ENCODE measurements at places on chromosomes 5 and 9.
A peak's percentile ranks its signal among the peaks of the same experiment; 100 is the strongest.

DNA sequence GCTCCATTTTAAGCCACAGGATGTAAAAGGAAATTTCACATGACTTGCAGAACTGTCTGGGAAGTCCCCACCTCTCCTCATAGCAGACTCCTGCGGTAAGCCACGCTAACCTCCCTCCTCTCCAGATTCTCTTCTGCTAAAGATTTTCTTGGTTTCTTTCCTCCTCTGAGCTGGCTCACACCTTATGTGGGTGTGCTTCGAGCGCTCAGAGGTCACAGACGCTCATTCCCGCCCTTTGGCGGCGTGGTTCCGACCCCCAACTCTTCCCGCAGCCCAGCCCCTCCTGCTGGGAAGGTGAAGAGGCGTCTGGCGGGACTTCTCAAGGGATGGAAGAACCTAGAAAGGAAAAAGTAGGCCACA lies 32.9 kb upstream of the CDK20 start:
- DNase-seq = no peak

DNA sequence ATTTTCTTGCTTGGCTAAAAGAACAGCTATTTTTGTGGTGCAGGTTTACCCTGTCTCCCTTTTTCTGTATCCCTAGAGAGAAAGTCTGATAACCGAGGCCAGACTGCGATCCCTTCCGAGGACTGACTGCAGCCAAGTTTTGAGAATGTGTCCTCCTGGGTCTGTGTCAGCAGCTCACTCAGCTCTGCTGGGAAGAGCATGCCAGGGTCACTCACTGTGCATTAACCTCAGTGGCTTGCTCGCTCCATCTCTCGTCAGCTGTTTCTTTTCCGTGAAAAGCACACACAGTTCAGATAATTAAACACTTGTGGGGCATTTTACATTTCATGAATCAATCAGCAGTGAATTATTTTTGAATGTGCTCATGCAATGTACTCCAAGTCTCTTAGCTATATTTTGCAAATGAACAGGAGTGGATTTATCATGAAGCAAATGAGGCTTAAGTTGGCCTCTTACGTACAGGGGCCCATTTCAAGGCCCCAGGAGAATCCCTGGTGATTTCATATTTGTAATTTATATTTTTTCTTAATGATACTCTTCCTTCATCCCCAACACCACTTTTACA lies 252.1 kb downstream of the SMARCA2 start:
- no peak for DNase-seq

DNA sequence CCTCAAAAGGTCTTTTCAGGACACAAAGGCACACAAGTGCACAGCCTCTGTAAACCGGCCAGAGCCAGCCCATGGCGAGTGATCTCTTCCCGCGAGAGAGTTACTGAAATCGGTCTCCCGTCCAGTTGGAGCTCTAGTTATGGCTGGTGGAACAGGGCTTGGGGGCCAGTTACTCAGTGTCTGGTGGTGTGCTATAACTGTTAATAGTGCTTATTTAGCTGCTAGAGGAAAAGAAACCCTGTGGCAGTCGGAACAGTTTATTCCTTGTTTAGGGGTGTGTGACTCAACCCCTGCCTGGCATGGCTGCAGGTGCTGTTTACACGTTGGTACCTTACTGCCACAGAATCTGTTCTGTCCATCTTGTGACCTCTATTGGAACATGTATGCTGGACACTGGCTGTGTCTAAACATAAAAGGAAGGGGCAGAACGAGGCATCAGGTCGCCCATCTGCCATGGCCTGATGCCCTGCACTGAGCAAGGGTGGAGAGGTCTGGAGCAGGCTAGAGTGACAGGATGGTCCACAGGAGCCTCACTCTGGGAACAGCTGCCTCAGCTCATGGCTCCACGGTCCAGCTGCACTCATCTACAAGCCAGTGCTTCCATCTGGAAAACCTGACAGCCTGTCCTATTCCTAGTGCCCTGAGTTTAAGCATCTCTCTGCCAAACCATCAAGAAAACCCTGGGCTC lies 49.6 kb upstream of the SIMC1 start:
- no peak for DNase-seq

- DNase-seq = peak; percentile 35
Observed at GRCh38 chr5:169190849-169191248, 110.1 kb downstream of the SLIT3 start.

GRCh38 chr5:122384739-122385235 lies 72.8 kb downstream of the SNCAIP start:
- no peak for DNase-seq

- peak; percentile 6 for DNase-seq
Observed at GRCh38 chr9:100160021-100160420, 61.0 kb downstream of the INVS start.

GRCh38 chr5:1508659-1509290 lies 15.0 kb downstream of the LPCAT1 start:
- DNase-seq = no peak

DNA sequence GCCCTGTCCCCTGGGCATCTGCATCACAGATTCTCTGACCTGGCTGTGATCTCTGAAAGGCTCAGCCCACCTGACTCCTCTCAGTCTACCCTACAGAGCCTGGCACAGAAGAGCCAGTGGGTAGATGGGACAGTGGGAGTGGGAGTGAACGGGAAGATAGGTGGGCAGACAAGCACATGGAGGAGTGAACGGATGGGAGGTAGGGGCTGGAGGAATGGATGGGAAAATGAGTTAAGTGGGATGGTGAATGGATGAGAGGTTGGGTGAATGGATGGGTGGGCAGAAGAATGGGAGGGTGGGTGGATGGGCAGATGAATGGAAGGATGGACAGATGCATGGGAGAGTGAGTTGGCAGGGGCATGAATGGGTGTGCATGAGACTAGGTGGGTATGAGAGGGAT lies 18.8 kb downstream of the STK10 start:
- no peak for DNase-seq

- peak; percentile 53 for DNase-seq
Observed at GRCh38 chr9:105216440-105217178, 27.8 kb upstream of the SLC44A1 start.

DNA sequence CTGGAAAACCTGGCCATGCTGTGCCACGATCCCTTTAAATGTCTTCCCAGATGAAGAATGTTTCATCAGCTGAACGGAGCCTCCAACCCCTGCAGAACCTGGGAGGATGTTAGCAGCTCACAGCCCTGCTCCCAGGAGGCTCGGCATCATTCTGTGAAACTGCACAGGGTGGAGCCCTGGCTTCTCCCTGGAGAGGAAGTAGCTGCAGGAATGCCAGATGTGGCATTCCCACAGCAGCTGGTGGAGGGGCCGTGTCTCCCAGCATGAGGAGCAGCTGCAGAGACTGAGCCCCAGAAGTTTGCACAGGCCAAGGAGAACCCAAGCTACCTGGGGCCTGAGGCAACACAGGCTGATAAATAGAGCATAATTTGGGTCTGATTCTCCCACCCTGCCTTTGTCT lies 165.8 kb upstream of the MAP3K1 start:
- DNase-seq = peak; percentile 75

GRCh38 chr5:110705349-110705748 lies 21.1 kb downstream of the TMEM232 start:
- DNase-seq = no peak

- DNase-seq = peak; percentile 26
Observed at GRCh38 chr9:74742792-74743730, 144.7 kb downstream of the TRPM6 start.

DNA sequence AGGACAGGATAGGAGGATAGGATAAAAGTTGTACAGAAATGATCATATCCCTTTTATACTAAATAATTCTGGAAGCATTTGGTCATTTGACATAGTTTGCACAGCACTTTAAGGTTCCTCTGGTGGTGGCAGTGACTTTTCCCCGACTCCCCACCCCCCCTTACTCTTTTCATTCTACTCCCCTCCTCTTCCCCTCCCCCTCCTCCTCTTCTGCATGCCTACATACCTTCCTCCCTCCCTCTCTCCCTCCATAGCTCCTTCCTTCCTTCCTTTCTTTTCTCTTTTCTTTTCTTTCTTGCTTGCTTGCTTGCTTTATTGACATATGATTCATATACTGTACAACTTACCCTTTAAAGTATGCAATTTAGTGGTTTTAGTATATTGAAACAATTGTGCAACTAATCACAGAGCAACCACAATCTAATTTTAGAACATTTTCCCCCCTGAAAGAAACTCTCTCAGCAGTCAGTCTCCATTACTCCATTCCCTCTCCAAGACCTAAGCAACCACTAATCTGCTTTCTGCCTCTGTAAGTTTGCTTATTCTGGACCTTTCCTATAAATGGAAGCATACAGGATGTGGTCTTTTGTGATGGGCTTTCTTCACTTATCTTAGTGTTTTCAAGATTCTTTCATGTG lies 159.0 kb downstream of the HACD4 start:
- DNase-seq = peak; percentile 95

DNA sequence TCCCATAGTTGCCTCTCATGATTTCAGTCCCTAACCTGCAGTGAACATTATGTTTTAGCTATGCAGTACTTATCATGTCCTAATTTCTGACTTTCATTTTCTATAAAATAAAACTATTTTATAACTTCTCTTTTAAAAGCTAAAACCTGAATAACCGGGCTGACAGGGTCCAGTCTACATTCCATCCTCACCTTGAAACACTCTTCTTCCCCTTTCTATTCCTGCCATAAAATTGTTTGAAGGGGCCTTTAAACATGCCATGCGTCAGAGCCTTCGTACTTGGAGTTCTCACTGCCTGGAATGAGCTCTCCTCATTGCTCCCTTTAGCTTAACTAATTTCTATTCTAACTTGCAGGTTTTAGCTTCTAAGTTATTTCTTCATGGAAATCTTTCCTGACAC lies 143.0 kb upstream of the PRLR start:
- no peak for DNase-seq

GRCh38 chr9:8660383-8660782 lies 860.8 kb upstream of the DMAC1 start:
- DNase-seq = peak; percentile 73

DNA sequence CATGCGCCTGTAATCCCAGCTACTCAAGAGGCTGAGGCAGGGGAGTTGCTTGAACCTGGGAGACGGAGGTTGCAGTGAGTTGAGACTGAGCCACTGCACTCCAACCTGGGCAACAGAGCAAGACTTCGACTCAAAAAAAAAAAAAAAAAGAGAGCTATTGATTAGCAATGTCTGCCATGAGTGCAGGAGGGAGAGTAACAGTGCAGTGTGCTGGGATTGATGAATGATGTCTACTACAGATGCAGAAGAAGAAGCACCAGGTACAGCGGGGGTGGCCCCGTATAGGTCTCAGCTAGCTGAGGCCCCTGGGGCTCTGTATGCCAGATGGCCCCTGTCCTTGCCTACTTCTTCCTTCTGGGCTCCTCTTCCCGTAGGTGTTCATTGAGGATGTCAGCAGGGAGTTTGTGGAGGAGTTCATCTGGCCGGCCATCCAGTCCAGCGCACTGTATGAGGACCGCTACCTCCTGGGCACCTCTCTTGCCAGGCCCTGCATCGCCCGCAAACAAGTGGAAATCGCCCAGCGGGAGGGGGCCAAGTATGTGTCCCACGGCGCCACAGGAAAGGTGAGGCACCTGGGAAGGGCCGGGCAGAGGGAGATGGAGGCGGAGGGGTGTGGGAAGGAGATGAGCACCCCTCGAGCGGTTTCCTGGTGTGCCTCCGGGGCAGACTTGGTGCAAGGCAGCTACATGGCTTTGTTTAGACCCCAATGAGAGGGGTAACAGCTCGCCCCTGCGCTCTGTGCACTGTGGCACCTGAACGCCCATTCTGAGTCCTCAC lies 13.5 kb downstream of the ASS1 start:
- DNase-seq = no peak

DNA sequence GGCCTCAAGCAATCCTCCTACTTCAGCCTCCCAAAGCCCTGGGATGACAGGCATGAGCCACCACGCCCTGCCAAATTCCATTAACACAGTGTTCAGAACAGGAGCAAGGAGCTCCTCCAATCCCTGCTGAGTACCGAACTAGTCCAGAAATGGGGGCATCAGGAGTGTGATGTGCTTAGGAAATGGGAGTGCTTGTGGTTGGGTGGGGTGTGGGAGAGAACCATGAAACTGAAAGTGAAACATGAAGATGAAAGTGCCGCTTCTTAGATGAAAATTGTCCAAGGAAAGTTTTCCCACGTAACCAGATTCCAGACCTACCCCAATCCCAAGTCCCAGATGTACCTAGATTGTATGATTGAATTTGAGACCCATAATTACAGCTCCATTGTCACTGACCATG lies 16.7 kb upstream of the ZNF131 start:
- DNase-seq = no peak

DNA sequence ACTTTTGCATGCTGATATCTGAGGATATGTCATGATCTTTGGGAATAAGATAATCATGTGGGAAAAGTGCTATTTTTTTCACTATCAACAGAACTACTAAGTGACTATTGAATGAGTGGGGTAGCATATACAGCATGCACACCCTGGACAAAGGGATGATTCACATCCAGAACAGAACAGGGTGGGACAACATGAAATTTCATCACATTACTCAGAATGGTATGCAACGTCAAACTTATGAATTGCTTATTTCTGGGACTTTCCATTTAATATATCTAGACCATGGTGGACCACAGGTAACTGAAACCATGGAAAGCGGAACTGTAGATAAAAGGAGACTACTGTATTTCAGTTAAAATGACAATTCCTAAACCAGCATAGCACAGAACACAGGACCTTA lies 370.0 kb downstream of the HINT1 start:
- DNase-seq = no peak

DNA sequence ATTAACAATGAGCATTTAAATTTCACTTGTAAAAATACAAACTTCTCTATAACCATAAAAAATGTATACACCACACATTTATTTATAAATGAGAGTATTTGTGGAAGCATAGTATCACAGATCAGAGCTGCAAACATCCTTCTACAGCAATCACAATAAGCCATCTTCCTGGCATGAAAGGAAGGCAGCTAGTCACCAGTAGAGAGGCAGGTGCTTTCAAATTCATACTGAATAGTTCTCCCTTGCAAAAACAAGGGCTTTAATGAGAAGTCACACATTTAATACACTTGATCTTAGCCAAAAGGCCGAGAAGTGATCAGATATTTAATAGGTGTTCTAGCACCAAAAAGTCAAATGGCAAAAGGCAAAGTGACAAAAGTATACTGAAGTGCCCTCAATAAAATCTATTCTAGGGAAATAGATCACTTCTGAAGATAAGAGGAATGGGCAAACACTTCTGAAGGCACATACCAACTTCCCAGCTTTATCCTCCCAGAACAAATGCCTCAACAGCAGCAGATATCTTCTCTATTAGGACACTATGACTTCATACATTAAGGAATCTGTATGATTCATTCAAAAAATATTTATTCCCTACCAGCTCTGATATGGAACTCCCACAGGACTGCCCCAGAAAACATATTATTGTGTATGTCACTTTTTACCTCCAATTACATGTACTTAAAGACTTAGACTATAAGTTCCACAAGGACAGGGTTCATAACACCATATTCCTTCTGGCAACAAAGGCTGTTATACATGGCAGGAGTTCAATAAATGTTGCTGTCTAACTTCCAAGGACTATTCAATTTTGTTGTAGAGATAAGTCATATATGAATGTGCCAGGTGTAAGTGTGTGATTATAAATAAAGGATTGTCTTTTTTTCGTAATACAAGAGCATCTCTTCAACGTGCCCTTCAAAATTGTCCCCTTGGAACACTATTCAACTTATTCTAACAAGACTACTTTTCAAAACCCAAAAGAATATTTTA lies 31.7 kb downstream of the MAPKAP1 start:
- peak; percentile 90 for DNase-seq
